ENCODE measurements at places on chromosomes 12 and 14.

GRCh38 chr14:61188978-61189808 is 91.9 kb downstream of the TMEM30B start:
- no peak for DNase-seq

- no peak for DNase-seq
Observed at GRCh38 chr12:115830070-115830469, 447.4 kb downstream of the MED13L start.

GRCh38 chr14:97025722-97026121 is 228.5 kb downstream of the VRK1 start:
- DNase-seq, result no peak

DNA sequence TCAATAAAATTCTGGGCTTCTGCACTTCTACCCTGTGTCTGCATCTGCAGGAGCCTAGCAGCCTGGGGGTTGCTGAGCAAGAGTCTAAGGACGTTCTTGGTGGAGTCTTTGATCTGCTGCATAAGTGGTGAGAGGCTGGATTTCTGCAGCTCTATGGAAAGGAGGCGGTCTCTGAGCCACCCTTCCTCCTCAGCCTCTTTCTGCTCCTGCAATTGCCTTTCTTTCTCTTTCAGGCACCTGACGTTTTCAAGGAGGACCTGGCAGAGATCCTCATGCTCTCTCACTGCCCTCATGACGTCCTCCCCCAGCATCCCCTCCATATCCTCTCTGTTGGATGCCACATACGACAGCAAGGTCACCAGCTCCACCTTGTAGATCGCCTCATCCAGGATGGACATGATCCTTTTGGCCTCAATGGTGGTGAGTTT is 13.6 kb upstream of the TPCN1 start:
- no peak for DNase-seq

DNA sequence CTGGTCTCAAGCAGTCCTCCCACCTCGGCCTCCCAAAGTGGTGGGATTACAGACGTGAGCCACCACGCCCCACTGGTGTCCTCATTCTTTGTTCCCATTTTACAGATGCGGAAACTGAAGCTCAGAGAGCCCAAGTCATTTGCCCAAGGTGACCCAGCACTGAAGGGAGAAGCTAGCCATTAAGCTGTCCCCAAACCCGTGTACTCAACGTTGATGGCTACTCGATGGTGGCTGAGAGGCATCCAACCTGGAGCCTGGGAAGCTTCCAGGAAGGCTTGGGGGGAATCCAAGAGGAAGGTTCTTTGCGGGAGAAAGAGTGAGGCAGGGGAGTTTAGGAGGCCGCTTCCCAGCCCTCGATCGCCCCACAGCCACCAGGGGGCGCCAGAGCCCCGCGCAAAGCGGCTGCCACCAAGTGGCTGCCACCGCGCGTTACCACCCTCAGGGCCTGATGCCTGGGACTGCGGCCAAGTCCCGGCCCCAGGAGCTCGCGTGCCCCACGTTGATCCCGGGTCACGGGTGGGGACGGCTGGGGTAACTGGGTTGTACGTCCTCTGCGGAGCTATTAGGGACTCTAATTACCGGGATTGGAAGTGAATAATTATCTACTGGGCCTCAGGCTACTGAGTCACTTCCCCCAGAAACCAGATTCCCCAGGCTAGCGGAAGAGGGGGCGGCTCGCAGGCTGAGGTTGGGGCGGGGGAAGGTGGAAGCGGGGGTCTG is 8.8 kb upstream of the SH2B3 start:
- peak; percentile 80 for DNase-seq

- DNase-seq, result peak; percentile 84
Observed at GRCh38 chr14:24299255-24300191, at the start of the genes DHRS1 and NOP9. TSS of gene DHRS1 (minus strand) at chr14:24299780. CDS start at chr14:24299106, 674 bp downstream. TSS of gene NOP9 (plus strand) at chr14:24299850. CDS start at chr14:24299955, 105 bp downstream.

DNA sequence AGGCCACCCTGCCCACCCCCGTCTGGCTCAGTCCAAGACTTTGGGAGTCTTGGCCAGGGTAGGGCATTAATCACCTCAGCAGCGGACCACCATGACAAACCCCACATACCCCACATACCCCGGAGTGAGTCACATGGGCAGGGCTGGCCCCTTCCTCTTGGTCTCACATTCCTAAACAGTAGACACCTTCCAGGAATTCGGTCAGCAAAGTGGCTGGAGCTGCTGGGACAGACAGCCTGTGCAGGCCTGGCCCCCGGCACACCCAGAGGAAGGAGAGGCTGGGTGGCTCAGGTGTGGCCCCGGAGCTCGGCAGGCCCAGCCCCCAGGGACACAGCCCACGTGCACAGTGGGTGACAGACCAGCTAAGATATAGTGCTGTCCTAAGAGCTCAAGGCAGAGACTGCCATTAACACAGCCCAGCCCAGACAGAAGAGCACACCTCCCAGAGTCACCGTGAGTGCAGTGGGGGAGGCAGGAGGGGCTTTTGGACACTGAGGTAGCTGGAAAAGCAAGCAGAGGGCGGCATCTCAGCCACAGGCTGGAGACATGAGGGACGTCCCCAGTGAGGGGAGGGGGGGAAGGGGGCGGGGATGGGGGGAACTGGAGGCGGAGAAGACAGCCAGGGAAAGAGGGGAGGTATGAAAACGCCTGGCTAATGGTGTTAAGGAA is 24.0 kb downstream of the CCDC85C start:
- no peak for DNase-seq

DNA sequence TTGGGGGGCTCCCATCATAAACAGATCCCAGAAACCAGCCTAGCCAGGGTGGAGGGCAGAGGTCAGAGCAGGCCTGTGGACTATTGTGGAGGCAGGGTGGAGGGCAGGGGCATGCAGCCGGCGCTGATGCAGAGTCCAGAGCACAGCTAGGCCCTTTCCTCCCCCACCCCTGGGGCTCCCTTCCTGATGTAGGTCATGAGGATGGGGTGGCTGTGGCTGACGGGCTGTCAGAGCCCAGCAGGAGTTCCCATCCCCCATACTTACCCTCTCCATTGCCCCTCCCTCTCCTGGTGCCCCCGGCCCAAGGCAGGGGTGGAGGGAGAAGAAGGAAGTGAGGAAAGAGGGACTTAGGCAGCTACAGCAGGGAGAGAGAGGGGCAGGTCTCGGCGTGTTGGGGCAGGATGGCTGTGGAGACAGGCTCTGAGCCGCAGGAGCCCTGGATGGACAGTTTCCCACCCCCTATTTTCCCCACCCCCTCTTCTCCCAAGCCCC is 5.7 kb upstream of the ZNF385A start:
- DNase-seq, result no peak

DNA sequence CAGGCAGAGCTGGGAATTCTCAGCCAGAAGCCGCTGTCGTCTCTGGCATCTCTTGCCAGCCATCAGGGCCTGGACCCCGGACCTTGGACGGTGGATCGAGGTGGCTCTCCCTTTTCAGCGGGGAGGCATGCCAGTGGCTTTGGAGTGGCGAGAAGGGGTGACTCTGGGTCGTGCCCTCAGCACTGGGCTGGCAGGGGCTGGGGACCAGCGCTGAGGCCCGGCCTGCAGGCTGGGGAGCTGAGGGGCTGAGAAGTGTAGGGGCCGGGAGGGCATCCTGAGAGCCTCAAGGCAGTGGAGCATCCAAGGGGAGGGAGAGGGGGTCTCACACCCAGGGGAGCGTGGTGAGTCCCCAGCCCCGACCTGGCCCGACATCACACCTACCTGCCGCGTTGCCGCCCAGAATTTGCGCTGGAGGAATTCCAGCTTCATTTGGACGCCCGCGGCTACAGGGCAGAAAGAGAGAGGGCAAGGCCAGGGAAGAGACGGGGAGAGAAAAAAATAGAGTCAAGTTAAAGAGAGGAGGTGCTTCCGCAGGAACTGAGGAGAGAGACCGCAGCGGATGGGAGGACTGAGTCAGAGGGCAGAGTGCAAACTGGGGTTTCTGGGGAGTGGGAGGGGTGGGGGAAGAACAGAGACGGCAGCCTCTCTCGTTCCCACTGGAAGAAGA is 9.0 kb upstream of the LRTM2 start:
- peak; percentile 53 for DNase-seq

DNA sequence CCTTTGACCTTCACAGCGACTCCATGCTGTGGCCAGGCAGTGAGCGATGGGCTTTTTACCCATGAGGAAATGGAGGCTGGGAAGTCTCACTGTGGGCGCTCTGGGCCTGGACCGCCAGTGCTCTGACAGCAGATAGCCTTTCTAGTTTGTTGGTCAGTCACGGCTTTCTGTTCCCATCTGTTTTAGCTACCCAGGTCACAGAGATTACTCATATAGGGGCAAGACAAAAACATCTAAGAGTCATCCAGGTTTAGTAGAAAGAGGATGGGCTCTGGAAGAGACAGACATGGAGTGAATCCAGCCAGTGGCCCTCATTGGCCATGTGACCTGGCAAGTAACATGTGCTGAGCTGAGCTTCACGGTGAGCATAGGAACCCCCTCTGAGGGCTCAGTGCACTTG is 68.6 kb downstream of the MARK3 start:
- DNase-seq, result no peak

GRCh38 chr14:76968621-76969063 is 59.9 kb downstream of the IRF2BPL start:
- DNase-seq, result no peak

- DNase-seq, result no peak
Observed at GRCh38 chr12:20436316-20436715, 68.0 kb downstream of the PDE3A start.

GRCh38 chr12:69415471-69416275 is 54.5 kb upstream of the FRS2 start:
- DNase-seq, result no peak

DNA sequence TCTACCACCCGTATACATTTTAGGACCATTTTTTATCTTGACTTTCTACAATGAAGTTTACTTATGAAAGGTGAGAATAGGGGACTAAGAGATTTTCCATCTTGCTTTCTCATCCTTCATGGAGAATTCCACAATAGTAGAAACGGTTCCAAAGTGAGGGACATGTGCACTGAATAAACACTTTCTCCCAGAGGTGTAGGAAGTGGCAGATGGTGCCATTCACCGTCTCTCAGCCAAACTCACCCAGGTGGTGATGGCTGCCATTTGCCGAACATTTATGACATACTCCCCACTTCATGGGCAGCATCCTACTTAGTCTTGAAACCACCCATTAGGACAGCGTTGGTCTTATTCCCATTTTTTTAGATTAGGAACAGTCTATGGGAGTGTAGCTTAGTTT is 540.5 kb downstream of the DIO2 start:
- DNase-seq, result no peak

- DNase-seq, result no peak
Observed at GRCh38 chr14:92561906-92562479, 48.4 kb downstream of the RIN3 start.

DNA sequence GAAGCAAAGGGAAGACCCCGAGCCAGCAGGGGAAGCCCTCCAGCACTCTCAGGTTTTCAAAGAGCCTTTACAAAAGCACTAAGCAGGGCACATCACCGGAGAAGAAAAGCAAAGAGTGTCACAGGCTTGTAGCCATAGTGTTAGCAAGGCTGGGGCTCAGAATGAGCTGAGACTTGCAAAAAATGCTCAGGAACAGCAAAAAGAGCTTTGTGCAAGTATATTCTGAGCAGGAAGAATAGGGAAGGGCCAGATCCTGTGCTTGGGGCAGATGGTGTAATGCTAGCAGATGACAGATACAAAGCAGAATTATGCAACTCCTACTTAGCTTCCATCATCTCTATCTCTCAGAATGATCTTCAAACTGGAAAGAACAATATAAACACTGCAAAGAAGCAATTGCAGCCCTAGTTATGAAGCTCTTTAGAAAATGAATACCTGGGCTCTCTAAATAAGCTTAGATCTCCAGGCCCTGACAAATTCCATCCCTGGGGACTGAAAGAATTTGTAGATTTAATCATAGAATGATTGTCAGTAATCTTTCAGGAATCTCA is 23.7 kb upstream of the PARP11 start:
- DNase-seq, result no peak

GRCh38 chr12:40820794-40821484 is 128.7 kb downstream of the CNTN1 start:
- DNase-seq, result no peak

DNA sequence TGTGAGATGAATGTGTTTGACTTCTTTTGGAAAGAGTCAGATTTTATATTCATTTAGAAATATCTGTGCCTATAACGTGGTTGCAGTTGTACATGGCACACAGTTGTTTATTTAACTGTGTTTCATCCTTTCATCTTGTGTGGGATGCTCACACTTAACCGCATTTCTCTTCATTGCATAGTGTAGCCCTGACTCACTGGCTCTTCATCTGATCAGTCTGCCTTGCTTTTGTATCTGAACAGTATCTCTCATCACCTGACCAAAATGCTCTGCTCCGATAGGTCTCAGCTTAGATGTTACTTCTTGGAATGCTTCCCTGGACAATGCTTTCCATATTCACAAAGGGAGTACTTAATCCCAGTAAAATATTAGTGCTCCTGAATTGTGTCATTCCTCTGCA is 83.4 kb downstream of the PDE3A start:
- DNase-seq, result no peak

DNA sequence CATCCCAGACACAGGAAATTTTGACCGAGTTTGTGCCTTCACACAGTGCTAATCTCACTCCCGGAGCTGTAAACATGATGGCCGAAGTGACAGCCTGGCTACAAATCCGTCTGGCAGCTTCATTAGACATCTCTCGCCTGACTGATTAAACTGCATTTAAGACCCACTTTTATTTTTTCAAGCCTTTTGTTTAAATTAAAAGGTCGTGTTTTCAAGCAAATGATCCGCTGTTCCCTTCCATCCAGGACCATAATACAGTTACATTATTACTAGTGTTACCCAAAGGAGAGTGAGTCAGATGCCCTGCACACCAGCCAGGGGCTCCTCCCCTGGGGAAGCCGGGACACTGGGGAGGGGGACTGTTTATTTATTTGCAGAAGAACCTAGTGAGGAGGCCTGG is 200.2 kb downstream of the EXOC5 start:
- no peak for DNase-seq

DNA sequence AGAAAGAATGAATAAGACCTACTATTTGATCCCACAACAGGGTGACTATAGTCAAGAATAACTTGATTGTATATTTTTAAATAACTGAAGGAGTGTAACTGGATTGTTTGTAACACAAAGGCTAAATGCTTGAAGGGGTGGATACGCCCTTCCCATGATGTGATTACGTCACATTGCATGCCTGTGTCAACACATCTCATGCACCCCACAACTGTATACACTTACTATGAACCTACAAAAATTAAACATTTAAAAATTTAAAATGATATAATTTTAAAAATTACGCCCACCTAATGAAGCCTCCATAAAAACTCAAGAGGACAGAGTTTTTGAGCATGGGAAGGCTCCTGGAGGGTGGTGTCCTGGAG is 94.5 kb downstream of the SCARB1 start:
- DNase-seq, result no peak

GRCh38 chr14:64387232-64387781 is 846 bp upstream of the MTHFD1 start:
- DNase-seq, result no peak

DNA sequence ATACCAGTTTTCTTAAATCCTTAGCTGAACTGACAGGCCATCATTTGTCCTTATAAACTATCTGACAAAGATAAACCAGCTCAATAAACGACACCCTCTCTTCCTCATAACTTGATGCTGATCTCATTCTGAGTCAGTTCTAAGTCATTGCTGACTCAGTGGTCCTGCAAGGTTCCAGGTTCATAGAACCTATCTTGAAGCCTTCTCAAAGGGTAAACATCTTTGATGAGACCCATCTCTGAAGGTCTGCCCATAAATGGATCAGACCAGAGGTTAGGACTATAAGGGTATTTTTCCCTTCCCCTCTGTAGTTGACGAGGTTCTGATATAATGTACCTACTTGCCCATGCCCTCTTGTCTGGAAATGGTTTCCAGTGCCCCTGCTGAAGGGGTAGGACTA is 11.9 kb downstream of the NAA25 start:
- no peak for DNase-seq

- no peak for DNase-seq
Observed at GRCh38 chr12:75760573-75761294, 249.3 kb upstream of the KRR1 start.

GRCh38 chr12:94079566-94080340 is 68.6 kb upstream of the PLXNC1 start:
- no peak for DNase-seq

- no peak for DNase-seq
Observed at GRCh38 chr12:62703011-62703380, 232.0 kb downstream of the PPM1H start.
